Effector memory CD8-positive, alpha-beta T cell (primary cell): ENCODE measurements at places on chromosomes 2 and 18.

GRCh38 chr2:228282376-228282775 is 100.9 kb upstream of the SPHKAP start:
- H3K36me3 ChIP-seq: no peaks in the 10 kb centered on the region
- H3K27me3 ChIP-seq: no peaks in the 10 kb centered on the region
- H3K4me3 ChIP-seq: no peak overlapping the region

GRCh38 chr18:79006106-79006795 is 26.6 kb downstream of the SALL3 start:
- no peak overlapping the region for H3K27ac ChIP-seq
- H3K36me3 ChIP-seq: peaks cover 7% of the 10 kb centered on the region
- H3K27me3 ChIP-seq: peaks cover 7% of the 10 kb centered on the region
- no peak for DNase-seq
- H3K4me1 ChIP-seq: peaks cover 2% of the 10 kb centered on the region

- H3K4me3 ChIP-seq: no peak overlapping the region
- no peaks in the 10 kb centered on the region for H3K4me1 ChIP-seq
- no peak overlapping the region for H3K27ac ChIP-seq
- no peaks in the 10 kb centered on the region for H3K27me3 ChIP-seq
These were observed 430.4 kb downstream of the TXNL1 start for GRCh38 chr18:56207989-56208388.

DNA sequence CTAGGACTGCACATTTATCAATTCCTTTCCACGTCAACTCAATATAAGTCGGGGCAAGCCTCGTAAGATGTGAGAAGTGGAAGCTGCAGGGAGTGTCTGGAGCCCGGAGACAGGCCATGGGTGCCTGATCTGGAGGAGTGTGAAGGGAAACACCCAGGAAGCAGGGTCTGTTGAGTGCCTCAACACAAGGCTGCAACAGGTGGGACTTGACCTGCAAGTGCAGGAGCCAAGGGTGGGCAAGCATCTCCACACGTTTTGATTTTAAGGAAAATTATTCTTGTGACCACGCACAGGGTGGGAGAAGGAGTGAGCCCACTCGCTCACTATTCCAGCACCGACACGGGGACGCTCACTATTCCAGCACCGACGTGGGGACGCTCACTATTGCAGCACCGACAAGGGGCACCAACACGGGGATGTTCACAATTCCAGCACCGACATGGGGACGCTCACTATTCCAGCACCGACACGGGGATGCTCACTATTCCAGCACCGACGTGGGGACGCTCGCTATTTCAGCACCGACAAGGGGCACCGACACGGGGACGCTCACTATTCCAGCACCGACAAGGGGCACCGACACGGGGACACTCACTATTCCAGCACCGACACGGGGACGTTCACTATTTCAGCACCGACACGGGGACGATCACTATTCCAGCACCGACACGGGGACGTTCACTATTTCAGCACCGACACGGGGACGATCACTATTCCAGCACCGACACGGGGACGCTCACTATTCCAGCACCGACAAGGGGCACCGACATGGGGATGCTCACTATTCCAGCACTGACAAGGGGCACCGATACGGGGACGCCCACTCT is 197.3 kb downstream of the EIPR1 start:
- no peak for DNase-seq
- H3K27ac ChIP-seq: no peak overlapping the region
- H3K4me1 ChIP-seq: no peaks in the 10 kb centered on the region

DNA sequence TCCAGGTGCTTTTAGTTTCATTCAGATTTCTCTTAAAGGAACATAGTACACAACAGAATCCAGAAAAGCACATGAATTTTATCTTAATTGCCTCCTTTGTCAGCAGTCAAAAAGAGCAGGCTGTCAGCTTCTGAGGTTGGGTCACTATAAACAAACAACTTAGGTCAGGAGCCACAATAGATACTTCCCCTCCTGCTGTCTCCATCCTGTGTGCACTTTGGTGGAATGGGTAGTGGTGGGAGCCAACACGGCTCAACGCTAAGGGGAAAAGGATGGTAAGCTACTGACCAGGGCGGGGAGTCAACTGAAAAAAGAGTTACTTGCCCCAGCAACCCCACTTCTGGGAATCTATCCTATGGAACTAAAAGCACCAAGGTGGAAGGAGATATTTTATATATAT is 121.9 kb downstream of the PAX3 start:
- H3K36me3 ChIP-seq: no peaks in the 10 kb centered on the region
- no peaks in the 10 kb centered on the region for H3K27me3 ChIP-seq
- H3K27ac ChIP-seq: no peak overlapping the region
- H3K4me1 ChIP-seq: no peaks in the 10 kb centered on the region
- H3K4me3 ChIP-seq: no peak overlapping the region

GRCh38 chr2:72165792-72166191 is 18.1 kb upstream of the CYP26B1 start:
- H3K27ac ChIP-seq: no peak overlapping the region
- peaks cover 19% of the 10 kb centered on the region for H3K27me3 ChIP-seq
- H3K4me3 ChIP-seq: no peak overlapping the region
- no peaks in the 10 kb centered on the region for H3K4me1 ChIP-seq
- no peak for DNase-seq

GRCh38 chr2:174595891-174596397 is 1.7 kb downstream of the WIPF1 start:
- peak overlapping the region; percentile 98 for H3K27ac ChIP-seq
- H3K36me3 ChIP-seq: peaks cover 74% of the 10 kb centered on the region
- no peaks in the 10 kb centered on the region for H3K27me3 ChIP-seq
- H3K4me3 ChIP-seq: peak overlapping the region; percentile 91
- H3K4me1 ChIP-seq: peaks cover 46% of the 10 kb centered on the region

GRCh38 chr2:203734276-203734983 is 28.0 kb downstream of the CD28 start:
- H3K36me3 ChIP-seq: peaks cover 57% of the 10 kb centered on the region
- H3K27ac ChIP-seq: peak overlapping the region; percentile 68
- no peaks in the 10 kb centered on the region for H3K27me3 ChIP-seq
- H3K4me1 ChIP-seq: peaks cover 55% of the 10 kb centered on the region
- H3K4me3 ChIP-seq: no peak overlapping the region
- no peak for DNase-seq

DNA sequence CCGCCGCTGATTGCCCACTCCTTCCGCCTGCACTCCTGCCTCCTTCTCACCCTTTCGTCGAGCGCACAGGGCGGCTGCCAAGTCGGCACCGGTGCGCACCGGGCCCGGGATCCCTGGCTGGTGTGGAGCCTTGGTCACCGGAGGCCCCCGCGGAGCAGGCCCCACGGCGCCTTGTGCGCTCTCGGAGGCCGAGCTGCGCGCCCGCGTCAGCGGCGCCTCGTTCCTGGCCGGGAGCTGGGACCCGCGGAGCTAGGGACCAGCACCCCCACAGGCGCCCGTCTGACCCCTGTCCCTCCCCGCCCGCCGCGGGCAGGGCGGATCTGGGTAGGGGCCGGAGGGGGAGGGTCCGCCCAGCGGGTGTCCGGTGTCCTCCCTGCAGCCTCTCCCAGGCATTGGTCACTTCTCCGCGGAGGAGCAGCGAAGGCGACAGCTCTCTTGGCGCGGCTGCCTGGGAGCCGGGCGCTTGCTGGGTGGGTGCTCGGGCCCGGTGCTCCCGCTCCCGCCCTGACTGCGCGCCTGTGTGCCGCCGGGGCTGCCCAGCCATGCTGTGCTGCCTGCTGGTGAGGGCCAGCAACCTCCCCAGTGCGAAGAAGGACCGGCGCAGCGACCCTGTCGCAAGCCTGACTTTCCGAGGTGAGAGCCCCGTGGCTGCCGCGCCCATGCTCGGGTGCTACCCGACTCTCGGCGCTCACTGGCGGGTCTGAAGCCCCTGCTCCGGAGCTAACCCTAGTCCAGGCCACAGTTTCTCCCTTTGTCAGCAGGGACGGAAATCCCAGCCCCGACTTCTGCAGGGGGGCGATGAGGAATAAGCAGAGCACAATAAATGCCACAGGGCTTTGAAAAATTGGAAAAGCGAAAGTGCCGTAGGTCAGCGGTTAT is 13.2 kb downstream of the DYSF start:
- H3K4me1 ChIP-seq: peaks cover 9% of the 10 kb centered on the region
- no peak for DNase-seq
- no peaks in the 10 kb centered on the region for H3K36me3 ChIP-seq
- H3K4me3 ChIP-seq: peak overlapping the region; percentile 67

GRCh38 chr18:9803063-9803697 is 82.6 kb upstream of the TXNDC2 start:
- H3K4me3 ChIP-seq: no peak overlapping the region
- no peaks in the 10 kb centered on the region for H3K4me1 ChIP-seq
- no peak for DNase-seq
- no peaks in the 10 kb centered on the region for H3K36me3 ChIP-seq

DNA sequence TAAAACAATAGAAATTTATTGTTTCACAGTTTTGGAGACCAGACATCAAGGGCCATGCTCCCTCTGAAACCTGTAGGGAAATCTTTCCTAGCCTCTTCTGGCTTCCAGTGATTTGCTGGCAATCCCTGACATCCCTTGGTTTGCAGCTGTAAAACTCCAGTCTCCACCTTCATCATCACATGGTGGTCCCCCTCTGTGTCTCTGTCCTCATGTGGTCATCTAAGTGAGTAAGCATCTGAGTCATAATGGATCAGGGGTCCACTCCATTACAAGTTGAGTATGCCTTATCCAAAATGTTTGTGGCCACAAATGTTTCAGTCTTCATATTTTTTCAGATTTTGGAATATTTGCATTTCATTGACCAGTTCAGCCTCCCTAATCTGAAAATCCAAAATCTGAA is 5.6 kb upstream of the SGPP2 start:
- no peak overlapping the region for H3K27ac ChIP-seq
- peaks cover 2% of the 10 kb centered on the region for H3K4me1 ChIP-seq
- H3K36me3 ChIP-seq: no peaks in the 10 kb centered on the region
- no peak overlapping the region for H3K4me3 ChIP-seq
- DNase-seq: no peak
- H3K27me3 ChIP-seq: peaks cover 15% of the 10 kb centered on the region
